GM13976 (cell line): ENCODE measurements at places on chromosomes 12 and 14.

GRCh38 chr14:54550514-54550913 is 16.4 kb upstream of the SAMD4A start:
- no peak for DNase-seq

DNA sequence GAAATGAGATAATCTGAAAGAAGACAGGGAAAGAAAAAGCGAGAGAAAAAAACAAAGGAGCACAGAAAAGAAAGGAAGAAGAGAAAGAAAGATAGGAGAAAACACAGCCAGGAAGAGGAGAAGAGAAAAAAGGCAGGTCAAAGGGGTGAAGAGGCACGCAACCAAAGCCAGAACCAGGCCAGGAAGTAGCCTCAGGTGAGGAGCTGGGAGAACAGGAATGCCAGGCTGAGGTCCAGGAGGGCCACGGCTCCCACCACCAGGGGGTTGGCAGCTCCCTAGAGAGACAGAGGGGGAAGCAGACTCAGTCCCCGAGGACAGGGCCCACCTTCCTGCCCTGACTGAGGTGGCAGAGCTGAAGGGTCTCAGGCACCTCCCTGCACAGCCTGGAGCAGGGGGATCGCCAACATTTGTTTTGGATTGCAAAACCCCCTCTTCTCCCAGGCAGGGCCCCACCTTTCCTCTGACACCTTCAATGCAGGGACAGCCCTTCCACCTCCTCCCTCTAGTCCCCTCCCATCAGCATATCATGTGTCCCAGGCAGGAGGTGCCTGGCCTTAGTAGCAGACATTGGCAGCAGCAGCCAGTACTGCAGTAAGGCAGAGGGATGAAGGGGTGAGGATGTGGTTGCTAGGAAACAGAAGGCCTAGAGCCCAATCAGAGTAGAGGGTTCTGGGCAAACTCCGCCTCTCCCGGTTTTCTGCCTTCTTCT is 2.0 kb upstream of the AP1G2 start:
- DNase-seq, result peak; percentile 54

- no peak for DNase-seq
These were observed 99.1 kb downstream of the SYT1 start for GRCh38 chr12:78963439-78964227.

GRCh38 chr14:55388160-55388559 is 23.5 kb downstream of the ATG14 start:
- no peak for DNase-seq

- DNase-seq, result peak; percentile 58
These were observed 48.5 kb upstream of the CSRP2 start for GRCh38 chr12:76927170-76927784.

GRCh38 chr14:55245657-55246268 is 25.5 kb upstream of the FBXO34 start:
- DNase-seq, result peak; percentile 41

GRCh38 chr12:24861766-24862540 is 86.9 kb downstream of the BCAT1 start:
- no peak for DNase-seq

- no peak for DNase-seq
These were observed 10.9 kb downstream of the RNF212B start for GRCh38 chr14:23248601-23249000.

- DNase-seq, result no peak
These were observed 86.1 kb downstream of the SLC24A4 start for GRCh38 chr14:92409043-92409442.

- no peak for DNase-seq
These were observed 87.4 kb upstream of the SLC38A2 start for GRCh38 chr12:46459861-46460545.

DNA sequence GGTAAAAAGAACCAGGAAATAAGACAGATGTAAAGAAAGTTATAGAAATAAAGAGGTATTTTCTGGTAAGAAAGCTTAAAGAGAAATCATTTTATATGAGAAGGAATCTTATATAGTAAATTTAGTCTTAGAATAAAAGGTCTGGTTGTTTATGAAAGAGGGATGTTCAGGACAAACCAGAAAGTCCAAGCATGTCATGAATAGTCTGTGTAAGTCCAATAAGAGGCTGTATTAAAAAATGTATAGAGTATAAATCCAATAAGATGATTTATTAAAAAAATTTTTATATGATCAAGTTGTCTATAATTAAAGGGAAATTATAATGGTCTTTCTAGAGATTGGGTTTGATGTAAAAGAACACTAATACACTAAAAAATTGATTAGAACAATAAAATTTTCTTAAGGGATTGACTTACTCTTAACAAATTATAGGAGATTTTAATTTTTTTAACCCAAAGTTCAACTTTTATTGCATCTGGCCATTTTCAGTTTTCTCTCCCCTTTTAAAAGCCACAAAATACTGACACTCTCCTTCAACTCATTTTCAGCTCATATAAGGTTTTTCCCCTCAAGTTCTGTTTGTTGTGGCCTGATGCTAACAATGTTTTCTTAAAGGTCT is 35.1 kb downstream of the ST8SIA1 start:
- no peak for DNase-seq

DNA sequence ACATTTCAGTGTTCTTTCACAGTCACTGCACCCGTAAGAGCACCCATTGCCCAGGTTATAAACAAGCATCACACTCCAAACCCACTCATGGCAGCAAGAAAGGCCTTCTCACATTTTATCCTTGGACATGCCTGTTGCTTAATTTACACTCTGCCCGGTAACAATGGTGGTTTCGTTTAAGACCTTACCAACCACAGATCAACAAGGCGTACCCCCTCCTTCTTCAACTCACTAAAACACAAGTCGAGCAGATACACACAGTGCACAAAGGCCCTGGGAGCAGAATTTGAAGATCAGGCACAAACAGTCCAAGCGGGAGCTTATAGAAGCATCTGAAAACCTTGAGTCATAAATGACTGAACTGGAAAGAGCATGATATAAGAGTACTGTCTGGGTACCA is 98.1 kb downstream of the GALC start:
- no peak for DNase-seq

DNA sequence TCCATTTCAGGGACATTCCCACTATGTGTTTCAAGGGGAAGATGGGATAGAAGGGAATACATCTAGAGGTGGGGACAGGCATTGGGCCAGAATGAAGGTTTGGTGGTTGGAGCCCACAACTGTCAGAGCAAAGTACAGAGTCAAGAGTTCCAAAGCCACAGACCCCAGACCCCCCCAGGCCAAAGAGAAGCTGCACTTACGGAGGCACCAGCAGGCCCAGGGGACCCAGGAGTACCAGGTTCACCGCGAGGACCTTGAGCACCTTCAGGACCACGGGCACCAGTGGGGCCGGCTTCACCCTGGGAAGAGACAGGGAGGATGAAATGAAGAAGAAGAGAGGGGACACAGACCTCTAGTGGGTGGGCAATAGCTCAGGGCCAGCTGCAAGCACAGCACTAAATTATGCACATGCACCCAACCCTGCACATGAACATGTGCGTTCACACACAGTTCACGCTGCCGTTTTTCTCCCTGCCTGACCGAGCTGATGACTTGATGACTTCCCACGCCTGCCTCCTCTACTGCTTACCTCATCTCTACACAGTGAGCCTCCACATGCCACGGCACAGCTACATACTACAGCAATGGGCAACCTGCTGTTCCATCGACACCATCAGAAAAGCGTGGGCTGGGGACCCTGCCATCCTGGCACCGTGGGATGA is 16.7 kb downstream of the COL2A1 start:
- DNase-seq, result no peak

DNA sequence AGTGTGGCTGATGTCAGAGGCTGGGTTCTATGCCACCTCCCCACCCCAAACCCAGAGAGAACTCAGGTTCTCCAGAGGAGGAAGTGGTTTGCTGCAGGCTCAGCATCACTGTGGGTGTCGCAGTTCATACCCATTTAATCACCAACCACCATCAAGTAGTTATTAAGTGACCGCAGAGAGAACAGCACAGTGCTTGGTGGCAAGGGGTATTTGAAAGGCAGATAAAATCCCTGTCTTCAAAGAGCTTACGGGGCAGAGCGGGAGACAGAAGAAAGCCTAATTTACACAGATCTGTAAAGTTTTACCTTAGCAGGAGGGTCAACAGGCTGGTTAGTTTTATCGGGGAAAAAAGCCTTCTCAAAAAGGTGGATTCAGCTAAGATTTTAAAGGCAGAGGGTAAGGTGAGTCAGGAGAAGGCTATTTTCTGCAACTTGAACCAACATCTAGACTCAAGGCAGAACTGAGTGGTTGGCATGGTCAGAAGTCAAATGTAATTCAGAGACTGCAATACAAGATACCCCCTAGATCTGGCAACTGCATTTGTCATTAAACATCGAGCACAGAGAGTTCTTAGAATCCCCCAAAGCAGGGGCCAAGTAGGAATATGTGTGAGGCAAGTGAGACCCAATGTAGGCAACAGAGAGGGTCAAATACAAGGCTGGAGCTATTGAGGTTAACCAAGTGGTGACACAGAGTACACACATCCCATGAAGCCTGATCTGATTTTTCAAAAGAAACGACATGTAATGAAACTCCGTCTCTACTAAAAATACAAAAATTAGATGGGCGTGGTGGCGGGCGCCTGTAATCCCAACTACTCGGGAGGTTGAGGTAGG is 13.2 kb downstream of the PXN start:
- DNase-seq, result no peak

GRCh38 chr12:104182621-104183378 is 32.8 kb upstream of the TXNRD1 start:
- DNase-seq, result no peak

GRCh38 chr14:33539918-33540357 is 410.9 kb downstream of the EGLN3 start:
- DNase-seq, result no peak

DNA sequence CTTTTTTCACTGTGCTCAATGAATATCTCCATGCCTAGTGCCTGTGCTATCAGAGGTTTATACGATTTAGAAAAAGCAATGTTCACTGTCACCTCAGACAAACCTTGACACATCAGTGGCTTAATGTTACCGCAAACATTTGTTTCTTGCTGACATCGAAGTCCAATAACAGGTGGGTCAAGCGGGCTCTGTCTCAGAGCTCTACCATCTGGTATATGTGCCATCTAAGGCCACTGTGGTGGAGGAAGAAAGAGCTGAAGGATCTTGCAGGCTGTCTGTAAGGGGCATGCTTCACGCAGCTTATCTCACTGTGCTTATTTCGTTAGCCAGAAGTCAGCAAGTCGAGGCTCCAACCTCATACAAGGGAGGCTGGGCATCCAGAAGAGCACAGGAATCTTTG is 189.5 kb upstream of the NTF3 start:
- DNase-seq, result no peak

GRCh38 chr12:76530516-76530915 is 29.1 kb downstream of the OSBPL8 start:
- no peak for DNase-seq

DNA sequence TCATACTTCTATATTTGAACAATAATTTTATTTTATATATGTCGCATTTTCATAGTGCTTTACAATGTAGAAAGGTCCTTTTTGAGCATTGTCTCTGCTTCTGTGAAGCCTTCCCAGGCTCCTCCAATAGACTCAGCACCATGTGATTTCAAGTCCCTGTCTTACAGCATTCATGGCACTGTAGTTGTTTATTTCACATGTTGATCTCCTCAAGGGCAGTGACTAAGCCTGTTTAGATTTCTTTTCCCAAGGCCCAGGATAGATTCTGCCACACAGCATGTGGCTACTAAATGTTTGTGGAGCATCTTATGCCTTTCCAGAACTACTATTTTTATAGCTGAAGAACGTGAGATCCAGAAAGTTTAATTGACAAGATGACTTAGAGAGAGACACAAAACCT is 391.7 kb downstream of the TMEM117 start:
- no peak for DNase-seq

DNA sequence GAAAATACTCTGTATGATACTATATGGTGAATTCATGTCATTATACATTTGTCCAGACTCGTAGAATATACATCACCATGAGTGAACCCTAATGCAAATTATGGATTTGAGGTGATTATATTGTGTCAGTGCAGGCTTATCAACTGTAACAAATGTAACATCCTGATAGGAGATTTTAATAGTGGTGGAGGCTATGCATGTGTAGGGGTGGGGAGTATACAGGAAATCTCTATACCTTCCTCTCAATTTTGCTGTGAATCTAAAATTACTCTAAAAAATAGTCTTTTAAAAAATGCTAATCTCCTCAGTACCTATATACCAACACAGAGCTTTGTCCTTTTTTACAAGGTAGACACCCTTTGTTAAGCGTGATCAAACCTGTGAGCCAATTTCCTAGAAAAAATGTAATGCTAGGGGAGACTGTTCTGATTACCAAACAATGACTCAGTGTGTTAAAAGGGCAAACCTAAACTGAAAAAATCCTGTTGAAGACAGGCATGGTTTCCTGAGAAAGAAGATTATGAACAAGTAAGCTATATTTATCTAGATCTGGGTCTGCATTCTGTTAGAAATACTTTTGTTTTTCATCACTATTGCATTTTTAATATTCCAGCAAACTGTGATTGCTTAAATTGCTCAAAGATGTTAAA is 170.9 kb downstream of the DUSP6 start:
- DNase-seq, result no peak

DNA sequence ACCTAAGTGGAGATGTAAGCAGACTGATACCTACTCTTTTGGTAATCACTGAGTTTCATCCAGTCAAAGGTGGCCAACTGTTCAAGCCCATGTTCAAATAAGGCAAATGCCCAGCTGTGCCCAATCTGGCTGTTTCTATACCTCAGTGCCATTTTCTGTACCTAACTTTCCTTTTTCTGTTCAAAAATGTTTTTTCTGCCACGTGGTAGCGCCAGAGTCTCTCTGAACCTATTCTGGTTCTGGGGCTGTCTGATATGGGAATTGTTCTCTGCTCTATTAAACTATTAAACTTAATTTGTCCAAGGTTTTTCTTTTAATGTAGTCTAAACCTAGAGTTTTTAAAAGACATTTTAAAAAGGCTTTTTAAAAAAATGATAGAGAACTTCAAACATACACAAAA is 391.2 kb downstream of the NOVA1 start:
- DNase-seq, result no peak

DNA sequence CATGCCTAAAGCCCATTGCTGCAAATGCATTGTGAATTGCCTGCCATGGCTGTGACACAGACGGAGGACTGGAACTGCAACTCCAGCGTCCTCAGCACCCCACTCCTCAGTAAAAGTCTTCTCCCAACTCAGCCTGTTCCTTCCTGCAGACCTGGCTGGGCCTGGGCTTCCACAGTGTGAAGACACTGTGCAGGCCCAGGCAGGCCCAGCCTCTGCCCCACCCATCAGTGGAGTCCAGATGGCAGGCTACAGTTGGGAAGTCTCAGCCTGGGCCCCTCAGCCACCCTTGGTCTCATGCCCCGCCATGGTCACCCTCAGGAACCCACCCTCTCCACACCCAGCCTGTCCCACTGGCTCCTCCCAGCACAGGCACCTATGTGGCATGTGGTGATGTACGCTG is 22.0 kb downstream of the VSX2 start:
- no peak for DNase-seq

DNA sequence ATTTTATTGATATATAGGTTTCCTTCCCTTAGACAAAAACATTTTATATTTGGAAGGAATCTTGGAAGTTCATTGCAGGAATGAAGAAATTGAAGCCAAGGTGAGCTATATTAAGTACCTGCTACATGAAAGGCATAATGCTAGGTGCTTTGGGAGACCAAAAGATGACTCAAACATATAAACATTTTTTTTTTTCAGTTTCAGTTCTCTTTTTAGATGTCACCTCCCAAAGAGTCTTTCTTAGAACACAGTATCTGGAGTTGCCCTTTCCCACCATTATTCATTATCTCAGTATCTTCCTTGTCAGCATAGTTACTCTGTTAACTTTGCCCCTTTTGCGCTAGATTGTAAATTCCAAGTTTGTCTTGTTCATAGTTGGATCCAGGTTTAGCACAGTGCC is 1.1 kb downstream of the LIN52 start:
- DNase-seq, result peak; percentile 57

GRCh38 chr12:57124261-57124877 is 3.9 kb upstream of the LRP1 start:
- peak; percentile 78 for DNase-seq
